ENCODE measurements at places on chromosomes 1 and 21.

GRCh38 chr1:4130096-4130495, 230.0 kb upstream of the C1orf174 start:
- DNase-seq = no peak

DNA sequence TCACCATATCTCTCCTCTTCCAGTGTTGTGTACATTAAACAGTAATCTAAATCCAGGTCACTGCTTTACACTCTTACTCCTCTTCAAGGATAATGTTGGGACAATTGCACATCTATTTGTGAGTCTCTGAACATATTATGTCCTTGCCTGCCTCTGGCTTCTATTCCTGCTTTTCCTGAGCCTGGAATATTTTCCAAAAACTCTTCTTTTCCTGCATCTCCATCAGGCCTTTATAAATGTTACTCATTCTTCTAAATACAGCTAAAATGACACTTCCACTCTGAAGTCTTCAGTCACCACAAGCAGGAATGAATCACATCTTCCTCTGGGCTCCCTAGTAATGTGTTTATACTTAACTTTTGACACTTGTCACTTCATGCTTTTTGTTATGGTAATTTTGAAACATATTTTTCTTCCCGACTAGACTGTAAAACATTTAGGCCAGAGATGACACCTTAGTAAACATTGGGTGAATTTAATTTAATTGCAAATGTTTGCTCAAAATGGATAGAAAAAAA, 396.0 kb downstream of the LRRIQ3 start:
- DNase-seq = no peak

GRCh38 chr1:94721240-94721639, 98.9 kb upstream of the SLC44A3 start:
- no peak for DNase-seq

GRCh38 chr1:62991152-62991551, 207.2 kb downstream of the ATG4C start:
- DNase-seq = no peak

GRCh38 chr1:226946841-226947240, 6.7 kb downstream of the COQ8A start:
- DNase-seq = no peak

GRCh38 chr1:112902221-112902620, 53.8 kb downstream of the SLC16A1 start:
- no peak for DNase-seq

GRCh38 chr21:33266789-33267135, 595 bp downstream of the IL10RB start:
- peak; percentile 13 for DNase-seq

- no peak for DNase-seq
These were observed 18.1 kb downstream of the PLOD1 start for GRCh38 chr1:11952455-11953109.

DNA sequence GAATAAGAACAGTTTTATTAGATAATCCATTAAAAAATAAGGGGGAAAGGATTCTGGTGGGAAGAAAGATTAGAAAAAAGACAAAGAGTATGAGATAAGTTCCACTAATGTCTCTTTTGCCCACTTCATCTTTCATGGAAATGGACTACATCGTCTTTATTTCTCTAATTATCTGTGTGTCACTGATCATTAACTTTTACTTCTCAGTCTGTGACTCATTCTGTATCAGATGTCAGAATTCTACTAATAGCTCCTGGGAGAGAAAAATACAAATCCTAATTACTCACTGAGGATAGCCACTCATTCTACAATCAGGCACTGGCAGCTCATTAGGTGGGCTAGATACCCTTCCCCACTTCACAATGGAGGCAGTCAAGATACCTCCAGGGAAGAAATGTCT, 41.7 kb downstream of the ILDR2 start:
- DNase-seq = no peak

- no peak for DNase-seq
These were observed 993 bp upstream of the DSCAM start for GRCh38 chr21:40847951-40848350.

GRCh38 chr1:98133131-98133530, 212.3 kb upstream of the DPYD start:
- no peak for DNase-seq

GRCh38 chr1:46268578-46268977, 21.0 kb downstream of the RAD54L start:
- DNase-seq = no peak

GRCh38 chr1:71706029-71706671, 576.2 kb downstream of the NEGR1 start:
- no peak for DNase-seq

- DNase-seq = no peak
These were observed 405.1 kb upstream of the ADAMTS5 start for GRCh38 chr21:27371975-27372331.

GRCh38 chr1:212962509-212962908, 12.2 kb downstream of the VASH2 start:
- no peak for DNase-seq

DNA sequence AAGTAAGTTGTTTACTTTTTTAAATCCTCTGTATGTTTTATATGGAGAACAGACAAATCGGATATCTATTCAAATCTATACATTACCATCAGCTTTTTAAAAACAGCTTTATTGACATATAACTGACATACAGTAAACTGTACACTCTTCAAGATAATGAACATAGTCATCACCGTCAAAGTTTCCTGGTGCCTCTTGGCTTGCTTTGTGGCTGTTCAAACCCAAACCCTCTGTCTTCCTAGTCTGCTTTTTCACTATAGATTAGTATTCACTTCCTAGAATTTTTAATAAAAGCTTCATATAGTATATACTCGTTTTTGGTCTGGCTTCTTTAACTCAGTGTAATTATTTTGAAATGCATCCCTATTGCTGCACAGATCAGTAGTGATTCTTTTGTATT, 56.4 kb upstream of the TPTE start:
- no peak for DNase-seq

DNA sequence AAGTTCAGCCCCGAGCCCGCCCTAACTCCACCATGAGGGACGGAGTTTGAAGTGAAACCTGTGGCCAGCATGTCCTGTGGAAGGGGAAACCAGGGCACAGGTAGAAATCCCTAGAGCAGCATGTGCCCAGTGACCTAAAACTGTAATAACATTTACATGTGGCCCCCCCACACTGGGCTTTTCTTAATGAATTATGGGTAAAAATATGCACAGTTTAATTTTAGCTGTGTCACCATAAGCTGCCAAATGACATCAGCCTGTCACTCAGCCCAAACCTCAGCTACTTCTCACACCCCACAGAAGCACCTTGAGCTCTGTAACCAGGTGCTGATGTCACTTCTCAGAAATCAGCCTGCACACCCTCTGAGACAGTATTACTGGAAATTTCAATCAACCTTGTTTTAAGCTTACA, 50.0 kb upstream of the SLC19A1 start:
- DNase-seq = peak; percentile 55

DNA sequence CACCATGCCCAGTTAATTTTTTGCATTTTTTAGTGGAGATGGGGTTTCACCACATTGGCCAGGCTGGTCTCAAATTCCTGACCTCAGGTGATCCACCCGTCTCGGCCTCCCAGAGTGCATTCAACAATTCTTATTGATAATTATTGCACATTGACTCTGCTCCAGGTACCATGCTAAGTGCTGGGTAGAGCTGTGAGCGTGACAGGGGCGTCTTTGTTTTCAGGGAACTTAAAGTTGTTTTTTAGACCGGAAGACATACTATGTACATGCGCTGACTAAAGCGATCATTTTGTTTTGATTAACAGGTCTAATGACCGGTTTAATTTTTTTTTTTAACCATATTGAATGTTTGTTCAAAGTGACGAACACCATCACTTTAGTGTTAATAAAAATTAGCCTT, 4.0 kb downstream of the CD247 start:
- no peak for DNase-seq

- no peak for DNase-seq
These were observed 110.4 kb upstream of the IFFO2 start for GRCh38 chr1:19066874-19067181.

- DNase-seq = no peak
These were observed 47.1 kb downstream of the UMODL1 start for GRCh38 chr21:42117967-42118780.

DNA sequence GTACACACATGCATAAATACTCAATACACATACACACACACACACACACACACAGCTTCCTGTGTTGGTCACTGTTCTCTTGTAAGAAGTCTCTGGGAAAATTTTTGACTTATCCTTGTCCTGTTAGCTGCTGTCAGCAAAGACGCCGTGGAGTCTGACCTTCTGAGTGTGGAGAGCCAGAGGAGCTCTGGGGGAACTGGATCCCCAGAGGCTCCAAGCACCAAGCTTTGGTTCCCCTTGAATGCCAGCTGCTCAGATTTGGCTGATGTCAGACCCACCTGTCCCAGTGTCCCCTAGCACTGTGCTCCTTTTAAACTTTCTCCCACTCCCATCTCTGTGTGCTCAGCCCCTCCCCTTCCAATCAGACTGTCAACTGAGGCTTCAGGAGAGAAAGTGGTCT, 319.1 kb downstream of the CAMTA1 start:
- no peak for DNase-seq

DNA sequence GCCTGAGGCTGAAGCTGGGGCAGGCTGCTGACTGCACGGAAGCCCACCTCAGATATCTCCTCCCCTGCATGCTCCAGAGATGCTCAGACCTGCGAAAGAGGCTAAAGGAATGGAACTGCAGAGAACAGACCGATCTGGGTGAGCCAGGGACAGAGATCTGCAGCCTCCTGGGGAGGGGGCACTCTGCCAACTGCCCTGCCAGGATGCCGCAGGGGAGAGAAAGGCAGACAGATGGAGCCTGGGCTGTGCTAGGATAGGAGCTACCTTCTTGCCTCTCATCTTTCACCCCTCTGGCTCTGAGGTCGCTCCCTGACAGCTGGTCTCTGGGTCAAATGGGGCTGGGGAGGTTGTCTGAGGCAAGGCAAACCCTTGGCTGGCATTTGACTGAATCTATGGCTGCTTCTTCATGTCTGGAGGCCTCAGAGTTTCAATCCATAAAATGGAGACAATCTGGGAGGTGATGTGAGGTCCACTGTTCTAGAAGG, 238.2 kb downstream of the GRIK3 start:
- no peak for DNase-seq

GRCh38 chr1:94641990-94642389, 100.4 kb upstream of the F3 start:
- DNase-seq = no peak

- no peak for DNase-seq
These were observed 130.0 kb upstream of the TNR start for GRCh38 chr1:175873290-175873935.

DNA sequence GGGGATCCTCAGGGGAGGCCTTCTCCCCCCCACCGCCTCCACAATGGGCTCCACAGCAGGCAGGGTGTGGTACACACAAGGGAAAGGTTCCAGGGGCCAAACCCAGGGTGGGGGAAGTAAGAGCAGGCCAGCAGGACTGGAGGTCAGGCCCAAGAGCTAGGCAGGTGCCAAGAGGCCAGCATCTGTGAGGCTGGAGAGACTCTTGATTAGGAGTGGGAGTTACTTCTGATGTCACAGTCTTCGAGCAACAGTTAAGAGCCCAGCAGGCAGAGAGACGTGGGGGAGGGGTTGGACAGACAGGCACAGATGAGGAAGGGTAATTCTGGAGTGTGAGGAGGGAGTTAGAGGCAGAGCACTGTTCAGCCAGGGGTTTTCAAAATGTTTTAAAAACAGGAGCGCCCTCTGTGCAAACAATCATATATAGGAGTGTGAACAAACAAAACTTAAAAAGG, 55.8 kb downstream of the SLC9A1 start:
- no peak for DNase-seq

- DNase-seq = no peak
These were observed 1.1 kb downstream of the PLXNA2 start for GRCh38 chr1:208242941-208243526.

GRCh38 chr1:198957044-198957443, 318.2 kb downstream of the PTPRC start:
- DNase-seq = no peak

DNA sequence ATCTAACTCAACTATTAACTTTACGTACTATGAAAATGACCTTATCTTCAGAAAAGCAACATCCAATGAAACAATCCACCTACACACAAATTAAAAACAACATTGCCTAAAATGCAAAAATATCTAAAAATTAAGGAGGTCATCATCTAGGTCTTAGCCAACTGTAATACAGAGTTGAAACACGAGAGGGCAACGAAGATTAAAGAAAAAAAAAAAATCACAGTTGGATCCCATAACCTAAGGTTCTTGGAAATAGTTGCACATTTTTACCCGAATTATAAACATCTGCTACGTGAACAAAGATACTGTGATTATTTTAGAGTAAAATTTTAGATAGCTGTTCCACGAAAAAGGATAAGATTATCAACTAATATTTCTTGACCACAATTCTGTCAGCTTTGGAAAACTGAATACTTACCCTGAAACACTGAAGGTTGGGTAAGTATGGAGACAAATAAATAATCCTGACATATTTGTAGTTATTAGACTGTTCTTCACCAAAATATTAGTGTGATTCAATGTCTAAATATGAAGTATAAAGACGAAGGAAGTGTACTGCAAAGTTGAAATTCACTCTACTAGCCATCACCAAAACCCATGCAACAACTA, 88.0 kb upstream of the AK4 start:
- no peak for DNase-seq

- no peak for DNase-seq
These were observed 9.7 kb upstream of the SRP9 start for GRCh38 chr1:225767634-225768540.
